ENCODE measurements at places on chromosomes 11 and 22.

GRCh38 chr11:64095273-64095817 lies 59.6 kb downstream of the FLRT1 start:
- no peak for DNase-seq

GRCh38 chr22:23281406-23282088 lies 101.2 kb downstream of the BCR start:
- DNase-seq, result peak; percentile 89

DNA sequence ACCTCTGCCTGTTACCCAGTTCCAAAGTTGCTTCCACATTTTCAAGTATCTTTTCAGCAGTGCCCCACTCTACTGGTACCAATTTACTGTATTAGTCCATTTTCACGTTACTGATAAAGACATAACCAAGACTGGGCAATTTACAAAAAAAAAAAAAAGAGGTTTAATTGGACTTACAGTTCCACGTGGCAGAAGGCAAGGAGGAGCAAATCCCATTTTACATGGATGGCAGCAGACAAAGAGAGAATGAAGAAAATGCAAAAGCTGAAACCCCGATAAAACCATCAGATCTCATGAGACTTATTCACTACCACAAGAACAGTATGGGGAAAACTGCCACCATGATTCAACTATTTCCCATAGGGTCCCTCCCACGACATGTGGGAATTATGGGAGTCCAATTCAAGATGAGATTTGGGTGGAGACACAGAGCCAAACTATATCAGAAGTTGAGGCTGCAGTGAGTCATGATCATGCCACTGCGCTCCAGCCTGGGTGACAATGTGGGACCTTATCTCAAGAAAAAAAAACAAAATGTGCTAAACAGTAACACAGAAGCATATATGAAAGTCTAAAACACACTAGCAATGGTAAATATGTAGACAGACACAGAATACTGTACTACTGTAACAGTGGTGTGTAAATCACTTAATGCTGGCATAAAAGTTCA lies 190.3 kb upstream of the ZC3H12C start:
- DNase-seq, result no peak

- no peak for DNase-seq
Observed at GRCh38 chr22:30970356-30970746, 1.3 kb downstream of the TUG1 start.

- DNase-seq, result peak; percentile 69
Observed at GRCh38 chr11:63837027-63837688, 1.8 kb upstream of the MARK2 start.

- no peak for DNase-seq
Observed at GRCh38 chr11:1749395-1750351, 722 bp downstream of the IFITM10 start.

GRCh38 chr11:66556086-66556485 lies 9.4 kb downstream of the ACTN3 start:
- no peak for DNase-seq

DNA sequence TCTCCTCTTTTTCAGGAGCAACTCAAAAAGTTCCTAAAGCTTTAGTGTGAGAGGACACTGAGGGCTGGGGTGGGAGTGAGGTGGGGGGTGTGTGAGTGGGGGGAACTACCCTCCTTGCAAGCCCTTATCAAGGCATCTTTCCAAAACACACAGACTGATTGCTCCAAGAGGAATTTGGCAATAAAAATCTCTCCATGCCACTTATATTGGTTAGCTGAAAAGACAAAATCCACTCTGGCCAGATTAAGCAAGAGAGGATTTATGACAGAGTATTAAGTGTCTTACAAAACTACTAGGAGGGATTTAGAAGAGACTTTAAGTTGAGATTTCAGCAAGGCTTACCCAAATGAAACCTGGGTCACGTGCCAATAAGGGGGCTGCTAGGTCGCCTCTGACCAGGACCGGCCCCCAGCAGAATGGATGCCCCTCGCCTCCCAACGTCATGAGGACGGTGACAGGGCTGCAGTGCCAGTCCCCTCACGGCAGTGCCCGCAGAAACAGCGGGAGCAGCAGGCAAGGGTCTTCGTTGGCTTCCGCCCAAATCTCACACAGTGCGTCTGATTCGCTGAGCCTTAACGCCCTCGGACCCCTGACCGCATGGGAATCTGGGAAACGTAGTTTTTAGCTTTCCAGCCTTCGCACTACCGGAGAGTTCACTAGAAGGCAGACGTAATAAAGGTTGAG lies 22.1 kb upstream of the CTR9 start:
- no peak for DNase-seq

Measured in GM19239 (cell line).